Diencephalon (tissue), 1 donor: ENCODE measurements at places on chromosomes 4 and X. TPM values are rescaled to one million over a fixed set of nuclear protein-coding genes. Genes with fewer than 3 reads are reported as not detected.

Gene MAGEA2B
- total RNA-seq: not detected

Gene UGT2B17
- total RNA-seq: not detected

Gene MAGEA3
- total RNA-seq: not detected

Gene BCORL1
- 2.8 TPM for total RNA-seq

Gene PRSS12
- total RNA-seq: 21.7 TPM

Gene POF1B
- total RNA-seq: 0.23 TPM

Gene MXRA5
- total RNA-seq: 3.9 TPM

Gene GPC3
- total RNA-seq: 11.8 TPM

Gene PWWP3B
- 4.2 TPM for total RNA-seq

Gene SRP72
- total RNA-seq: 54.4 TPM

Gene NLRP2B
- not detected for total RNA-seq

Gene POU4F2
- not detected for total RNA-seq
